ENCODE measurements at places on chromosomes 1 and 21. TPM values are rescaled to one million over a fixed set of nuclear protein-coding genes. Genes with fewer than 3 reads are reported as not detected.

The TEX38 gene
- total RNA-seq = not detected

The PBX1 gene
- total RNA-seq = 57.7 TPM

The THEM5 gene
- total RNA-seq = not detected

The SEC22B gene
- total RNA-seq = 25.1 TPM

The RNU1-2 gene
- total RNA-seq = 1,333 TPM

The TGFBR3 gene
- 1.6 TPM for total RNA-seq

The CHRNB2 gene
- not detected for total RNA-seq

GRCh38 chr1:208437401-208437800 lies 193.2 kb upstream of the PLXNA2 start:
- peaks cover 32% of the 10 kb centered on the region for H3K27me3 ChIP-seq
- H3K27ac ChIP-seq = no peak overlapping the region
- no peaks in the 10 kb centered on the region for H3K4me1 ChIP-seq
- DNase-seq = no peak
- no peak overlapping the region for H3K4me3 ChIP-seq

GRCh38 chr1:151626740-151627334 lies 15.0 kb downstream of the SNX27 start:
- no peaks in the 10 kb centered on the region for H3K4me1 ChIP-seq
- H3K27ac ChIP-seq = no peak overlapping the region
- H3K36me3 ChIP-seq = no peaks in the 10 kb centered on the region
- no peak overlapping the region for H3K4me3 ChIP-seq
- no peak for DNase-seq
- no peaks in the 10 kb centered on the region for H3K27me3 ChIP-seq

DNA sequence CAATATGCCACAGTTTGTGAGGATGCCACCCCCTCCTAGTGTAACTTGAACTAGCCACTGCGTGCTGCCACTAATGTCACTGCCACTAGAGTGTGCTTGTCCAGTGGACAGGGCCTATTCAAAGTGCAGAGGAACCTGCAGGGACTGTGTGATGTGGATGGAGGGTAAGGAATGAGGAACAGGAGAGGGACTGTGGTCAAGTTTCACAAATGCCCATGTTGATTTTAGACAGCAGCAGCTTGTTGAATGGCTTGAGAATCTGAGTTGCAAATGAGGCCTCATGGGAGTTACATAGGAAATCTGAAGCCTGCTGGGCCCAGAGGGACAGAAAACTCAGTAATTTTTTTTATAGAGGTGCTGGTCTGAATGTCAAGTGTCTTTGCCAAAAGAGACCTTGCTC lies 112.3 kb downstream of the HHAT start:
- no peak overlapping the region for H3K27ac ChIP-seq
- no peaks in the 10 kb centered on the region for H3K36me3 ChIP-seq
- no peak for DNase-seq
- H3K4me1 ChIP-seq = peaks cover 19% of the 10 kb centered on the region
- no peak overlapping the region for H3K4me3 ChIP-seq

DNA sequence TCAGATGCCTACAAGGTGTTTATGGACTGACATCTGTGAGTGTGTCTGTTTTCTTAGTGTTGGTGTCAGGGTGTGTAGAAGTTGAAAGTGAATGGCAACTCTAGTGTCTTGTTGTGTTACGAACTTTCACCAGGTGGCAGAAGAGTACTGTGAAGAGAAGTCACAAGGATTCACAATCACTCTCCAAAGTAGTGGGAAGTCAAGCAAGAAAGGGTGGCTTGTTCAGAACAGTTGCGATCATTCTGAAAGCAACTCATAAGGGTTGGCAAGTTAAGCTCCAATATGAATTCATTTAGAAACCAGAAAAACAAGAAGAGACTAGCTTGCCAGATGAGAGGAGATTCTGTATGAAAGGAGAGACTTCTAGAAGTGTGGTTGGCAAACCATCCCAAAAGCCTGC lies 86.1 kb downstream of the FASLG start:
- no peak overlapping the region for H3K27ac ChIP-seq
- no peak overlapping the region for H3K4me3 ChIP-seq
- H3K4me1 ChIP-seq = peaks cover 22% of the 10 kb centered on the region
- 0 out of 2 replicates have a peak, but pooled peaks cover 5% of the 10 kb centered on the region for H3K27me3 ChIP-seq
- DNase-seq = peak; percentile 38

DNA sequence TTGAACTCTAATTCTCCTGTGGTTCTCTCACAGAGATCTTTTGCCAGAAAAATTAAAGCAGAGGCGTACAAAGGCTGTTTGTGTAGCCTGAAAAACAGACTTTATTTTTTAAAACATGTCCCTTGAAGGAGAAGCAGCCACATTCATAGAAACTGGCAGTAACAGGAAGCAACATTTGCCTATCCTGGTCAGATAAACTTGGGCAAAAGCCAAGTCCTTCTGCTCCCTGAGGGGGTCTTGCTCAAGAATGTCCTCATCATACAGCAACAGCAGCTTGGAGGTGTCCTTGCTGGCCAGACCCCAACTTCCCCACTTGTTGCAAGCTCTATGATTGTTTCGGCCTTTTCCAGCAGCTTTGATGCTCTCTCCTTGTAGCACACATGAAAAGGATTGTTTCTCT lies 36.3 kb downstream of the MSTO1 start:
- H3K27me3 ChIP-seq = no peaks in the 10 kb centered on the region
- H3K4me1 ChIP-seq = peaks cover 11% of the 10 kb centered on the region
- no peak for DNase-seq
- no peak overlapping the region for H3K27ac ChIP-seq
- H3K36me3 ChIP-seq = no peaks in the 10 kb centered on the region

DNA sequence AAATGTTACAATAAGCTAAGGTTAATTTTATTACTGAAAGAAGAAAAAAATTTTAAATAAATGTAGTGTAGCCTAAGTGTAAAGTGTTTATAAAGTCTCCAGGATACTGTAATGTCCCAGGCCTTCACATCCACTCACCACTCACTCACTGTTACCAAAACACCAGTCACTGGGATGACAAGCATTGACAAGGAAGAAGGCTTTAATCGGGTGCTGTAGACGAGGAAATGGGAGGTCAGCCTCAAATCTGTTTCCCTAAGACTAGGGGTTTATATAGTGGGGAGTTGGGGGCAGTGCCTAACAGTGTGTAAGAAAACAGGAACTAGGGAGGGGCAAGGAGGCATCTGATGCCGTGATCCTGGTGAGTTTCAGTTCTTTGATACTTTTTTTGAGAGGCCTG lies 69.4 kb downstream of the CHRM3 start:
- no peak for DNase-seq
- H3K27ac ChIP-seq = no peak overlapping the region
- H3K4me3 ChIP-seq = no peak overlapping the region
- no peaks in the 10 kb centered on the region for H3K27me3 ChIP-seq

DNA sequence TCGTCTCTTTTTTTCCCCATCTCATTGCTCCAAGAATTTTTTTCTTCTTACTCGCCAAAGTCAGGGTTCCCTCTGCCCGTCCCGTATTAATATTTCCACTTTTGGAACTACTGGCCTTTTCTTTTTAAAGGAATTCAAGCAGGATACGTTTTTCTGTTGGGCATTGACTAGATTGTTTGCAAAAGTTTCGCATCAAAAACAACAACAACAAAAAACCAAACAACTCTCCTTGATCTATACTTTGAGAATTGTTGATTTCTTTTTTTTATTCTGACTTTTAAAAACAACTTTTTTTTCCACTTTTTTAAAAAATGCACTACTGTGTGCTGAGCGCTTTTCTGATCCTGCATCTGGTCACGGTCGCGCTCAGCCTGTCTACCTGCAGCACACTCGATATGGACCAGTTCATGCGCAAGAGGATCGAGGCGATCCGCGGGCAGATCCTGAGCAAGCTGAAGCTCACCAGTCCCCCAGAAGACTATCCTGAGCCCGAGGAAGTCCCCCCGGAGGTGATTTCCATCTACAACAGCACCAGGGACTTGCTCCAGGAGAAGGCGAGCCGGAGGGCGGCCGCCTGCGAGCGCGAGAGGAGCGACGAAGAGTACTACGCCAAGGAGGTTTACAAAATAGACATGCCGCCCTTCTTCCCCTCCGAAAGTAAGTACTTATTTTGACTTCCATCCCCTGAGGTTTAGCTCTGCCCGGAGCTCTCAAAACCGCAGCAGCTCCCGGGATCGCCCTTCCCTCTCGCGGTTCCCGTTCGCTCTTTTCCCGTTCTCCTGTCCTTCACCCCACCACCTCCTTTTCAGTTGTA lies 1.5 kb downstream of the TGFB2 start:
- H3K36me3 ChIP-seq = peaks cover 5% of the 10 kb centered on the region
- H3K27ac ChIP-seq = peak overlapping the region; percentile 85
- DNase-seq = no peak
- peak overlapping the region; percentile 98 for H3K4me3 ChIP-seq
- H3K4me1 ChIP-seq = peaks cover 48% of the 10 kb centered on the region

DNA sequence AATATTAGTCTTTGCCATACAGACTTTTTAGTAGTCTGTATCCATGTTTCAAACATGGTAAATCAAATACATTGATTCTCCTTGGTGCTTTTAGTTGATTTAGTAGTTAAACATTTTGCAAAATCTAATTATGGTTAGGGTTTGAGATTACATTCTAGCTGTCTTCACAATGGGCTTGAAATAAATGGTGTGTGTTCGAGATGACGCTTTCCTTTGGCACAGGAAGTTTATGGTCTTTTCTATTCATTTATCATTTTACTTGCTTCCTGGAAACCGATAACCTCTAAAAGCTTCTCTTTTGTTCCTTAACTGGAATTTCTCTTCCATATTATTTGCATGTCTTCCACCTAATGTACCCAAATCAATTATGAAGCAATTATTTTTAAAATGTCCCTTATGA lies 38.4 kb downstream of the ZP4 start:
- H3K27ac ChIP-seq = no peak overlapping the region
- H3K4me3 ChIP-seq = no peak overlapping the region
- no peaks in the 10 kb centered on the region for H3K4me1 ChIP-seq
- no peak for DNase-seq

GRCh38 chr1:90706437-90707362 lies 10.4 kb downstream of the BARHL2 start:
- H3K27me3 ChIP-seq = 0 out of 2 replicates have a peak, but pooled peaks cover 13% of the 10 kb centered on the region
- no peak overlapping the region for H3K27ac ChIP-seq
- DNase-seq = no peak
- no peaks in the 10 kb centered on the region for H3K4me1 ChIP-seq

- H3K27me3 ChIP-seq = no peaks in the 10 kb centered on the region
- no peak overlapping the region for H3K4me3 ChIP-seq
- no peaks in the 10 kb centered on the region for H3K36me3 ChIP-seq
- no peak overlapping the region for H3K27ac ChIP-seq
Measured at GRCh38 chr21:43360441-43361126, 66.3 kb downstream of the SIK1 start.

- no peak overlapping the region for H3K27ac ChIP-seq
- H3K27me3 ChIP-seq = no peaks in the 10 kb centered on the region
- no peaks in the 10 kb centered on the region for H3K4me1 ChIP-seq
Measured at GRCh38 chr1:220076861-220077762, 12.5 kb downstream of the BPNT1 start.

DNA sequence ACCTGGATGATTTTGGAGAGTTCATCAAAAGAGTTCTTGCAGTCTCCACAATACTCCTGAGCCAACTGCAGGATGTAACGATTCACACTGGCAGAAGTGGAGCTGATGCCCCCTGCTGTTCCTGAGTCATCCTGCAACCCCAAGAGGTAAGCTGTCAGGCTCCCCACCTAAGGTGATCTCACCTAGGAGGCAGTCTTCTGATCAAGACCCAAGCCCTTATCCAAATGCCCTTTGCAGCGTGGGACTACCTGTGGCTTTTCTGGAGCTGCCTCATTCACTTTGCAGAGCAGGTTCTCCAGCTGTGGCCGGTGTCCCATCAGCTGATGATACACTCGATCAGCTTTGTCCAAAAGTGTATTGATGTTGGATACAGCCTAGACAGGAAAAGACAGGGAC lies 96.4 kb downstream of the UBR4 start:
- no peaks in the 10 kb centered on the region for H3K4me1 ChIP-seq
- DNase-seq = peak; percentile 63
- H3K27ac ChIP-seq = no peak overlapping the region
- no peaks in the 10 kb centered on the region for H3K27me3 ChIP-seq

DNA sequence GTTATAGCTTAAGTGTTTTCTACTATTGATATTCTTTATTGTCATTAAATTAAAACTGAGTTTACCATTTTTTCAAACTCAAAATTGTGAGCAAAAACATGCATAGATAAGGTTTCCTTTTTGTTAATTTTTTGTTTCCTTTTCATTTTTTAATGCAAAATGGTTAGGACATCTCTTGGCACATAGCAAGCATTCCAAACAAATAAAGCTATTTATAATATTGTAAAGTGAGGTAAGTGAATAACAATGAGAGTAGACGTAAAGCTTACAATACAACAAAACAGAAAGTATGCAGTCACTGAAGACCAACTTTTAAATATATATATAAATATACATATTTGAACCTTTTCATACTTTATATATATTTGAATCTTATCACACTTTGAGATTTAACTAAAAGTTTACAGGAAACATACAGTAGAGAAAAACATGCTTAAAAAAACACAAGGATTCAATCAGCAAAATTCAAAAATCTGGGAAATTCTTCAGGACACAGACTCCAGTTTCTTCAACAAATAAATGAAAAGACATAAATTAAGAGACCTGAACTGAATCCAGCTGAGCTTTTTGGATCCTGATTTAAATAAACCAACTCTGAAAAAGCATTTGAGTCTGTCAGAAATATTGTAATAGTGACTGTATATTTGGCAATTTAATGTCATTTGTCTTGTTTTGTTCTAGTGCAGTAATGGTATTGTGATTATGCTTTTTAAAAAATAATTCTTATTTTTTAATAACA lies 67.5 kb upstream of the SAMSN1 start:
- H3K4me3 ChIP-seq = no peak overlapping the region
- no peaks in the 10 kb centered on the region for H3K27me3 ChIP-seq
- no peak overlapping the region for H3K27ac ChIP-seq
- no peak for DNase-seq

DNA sequence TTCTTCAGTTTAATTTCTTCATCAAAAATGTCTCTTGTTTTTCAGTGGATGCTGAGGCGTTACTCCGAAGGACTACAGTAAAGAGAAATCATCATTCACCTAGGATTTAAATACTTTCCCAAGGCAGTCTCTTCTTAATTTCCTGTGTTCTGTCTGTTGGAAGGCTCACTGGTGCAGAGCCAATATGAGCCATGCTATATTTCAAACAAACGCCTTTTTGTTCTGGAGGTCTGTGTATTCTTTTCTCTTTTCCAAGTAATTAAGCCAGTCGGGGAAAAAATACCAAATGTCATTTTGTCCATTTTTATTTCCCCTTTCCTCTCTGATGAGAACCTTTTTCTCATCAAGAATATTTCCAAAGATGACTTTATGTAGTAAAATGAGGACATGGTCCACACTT lies 206.5 kb downstream of the RWDD3 start:
- no peaks in the 10 kb centered on the region for H3K4me1 ChIP-seq
- H3K27ac ChIP-seq = no peak overlapping the region
- no peak overlapping the region for H3K4me3 ChIP-seq
- H3K36me3 ChIP-seq = no peaks in the 10 kb centered on the region
- H3K27me3 ChIP-seq = peaks cover 22% of the 10 kb centered on the region

Data from PC-9 (cell line).